Caki2 (cell line): ENCODE measurements at places on chromosomes 7 and 10. TPM values are rescaled to one million over a fixed set of nuclear protein-coding genes. Genes with fewer than 3 reads are reported as not detected.

The COL26A1 gene
- 1.1 and 1.7 TPM in 2 replicates for total RNA-seq

GRCh38 chr10:121698902-121699301 lies 100.7 kb upstream of the FGFR2 start:
- no peak for DNase-seq

DNA sequence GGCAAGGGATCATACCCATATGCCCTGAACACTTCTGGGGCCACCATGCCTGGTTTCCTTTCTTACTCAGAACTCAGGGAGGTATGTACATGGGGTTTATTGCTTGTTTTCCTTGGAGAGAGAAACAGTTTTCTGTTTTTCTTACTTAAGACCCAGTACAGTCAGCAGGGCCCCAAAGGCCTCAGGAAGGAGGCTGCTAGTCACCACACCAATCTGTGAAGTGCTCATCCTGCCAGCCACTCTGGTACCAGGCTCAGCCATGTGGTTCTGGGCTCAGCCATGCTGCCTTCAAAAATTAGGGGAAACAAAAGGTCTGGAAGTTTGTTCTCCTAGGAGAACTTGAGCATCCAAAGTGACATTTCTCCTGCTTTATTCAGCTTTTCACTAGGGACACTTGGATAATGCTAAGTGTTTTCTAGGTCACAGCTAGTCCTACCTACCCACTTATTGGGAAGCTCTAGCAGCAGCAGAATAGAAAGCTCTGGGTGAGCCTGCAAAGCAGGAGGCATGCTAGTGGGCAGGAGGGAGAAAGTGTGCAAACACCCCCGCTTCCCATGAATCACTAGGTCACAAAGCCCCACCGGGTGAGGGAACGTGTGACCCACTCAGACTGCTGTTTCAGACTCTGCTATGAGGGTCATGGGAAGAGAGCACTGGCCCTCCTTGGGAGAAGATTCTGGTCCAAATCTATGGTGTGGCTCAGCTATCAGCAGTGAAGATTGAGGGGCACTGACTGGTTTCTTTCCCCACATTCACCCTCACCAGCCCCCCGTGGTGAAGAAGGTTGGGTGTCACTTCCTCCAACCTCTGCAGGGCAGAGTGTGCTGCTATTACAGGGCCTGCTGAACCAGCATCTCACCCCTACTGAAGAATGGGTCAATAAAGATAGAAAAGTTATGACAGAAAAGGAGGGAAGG lies 23.9 kb downstream of the NUDCD3 start:
- no peak for DNase-seq

The AKR1D1 gene
- total RNA-seq = not detected in 2 replicates

DNA sequence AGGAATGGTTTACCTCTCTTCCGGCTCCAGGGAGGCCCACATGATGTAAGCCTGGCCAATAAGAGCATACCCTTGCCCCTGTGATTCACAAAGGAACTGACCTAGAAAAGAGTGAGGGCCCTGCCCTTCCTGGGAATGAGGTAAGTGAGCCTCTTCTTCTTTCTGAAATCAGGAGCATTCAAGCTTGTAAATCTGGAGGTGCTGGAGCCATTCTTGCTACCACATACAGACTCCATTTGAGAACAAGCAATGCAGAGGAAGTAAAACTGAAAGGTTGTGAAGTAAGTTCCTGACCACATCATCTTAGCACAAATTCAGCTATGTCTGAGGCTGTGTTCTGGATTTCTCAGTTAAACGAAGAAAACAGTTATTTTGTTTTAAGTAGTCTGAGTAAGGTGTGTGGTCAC lies 132.2 kb downstream of the CD36 start:
- DNase-seq = no peak

- DNase-seq = no peak
Measured at GRCh38 chr10:89236226-89236797, 15.3 kb downstream of the LIPA start.

The UPK3B gene
- 0.64 and 2.5 TPM in 2 replicates for total RNA-seq

- no peak for DNase-seq
Measured at GRCh38 chr7:42745357-42746059, 166.4 kb downstream of the C7orf25 start.

The SUGCT gene
- 6.8 and 9.7 TPM in 2 replicates for total RNA-seq

GRCh38 chr10:67665491-67665890 lies 30.5 kb downstream of the CTNNA3 start:
- DNase-seq = no peak

The FXYD4 gene
- not detected in 2 replicates for total RNA-seq

The SKIDA1 gene
- total RNA-seq = 5.0 and 9.0 TPM in 2 replicates

DNA sequence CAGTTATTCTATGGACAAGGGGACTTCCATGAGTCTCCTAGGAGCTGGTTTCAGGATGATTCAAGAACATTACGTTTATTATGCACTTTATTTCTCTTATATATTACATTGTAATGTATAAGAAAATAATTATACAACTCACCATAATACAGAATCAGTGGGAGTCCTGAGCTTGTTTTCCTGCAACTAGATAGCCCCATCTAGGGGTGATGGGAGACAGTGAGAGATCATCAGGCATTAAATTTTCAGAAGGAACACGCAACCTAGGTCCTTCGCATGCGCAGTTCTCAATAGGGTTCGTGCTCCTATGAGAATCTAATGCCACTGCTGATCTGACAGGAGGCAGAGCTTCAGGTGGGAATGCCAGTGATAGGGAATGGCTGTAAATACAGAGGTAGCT lies 137.9 kb downstream of the ANKRD30A start:
- DNase-seq = no peak

The ALOX5 gene
- 2.1 and 4.8 TPM in 2 replicates for total RNA-seq

GRCh38 chr10:128727114-128727513 lies 600.9 kb upstream of the MKI67 start:
- DNase-seq = no peak

GRCh38 chr7:51633006-51633405 lies 316.4 kb upstream of the COBL start:
- DNase-seq = no peak

DNA sequence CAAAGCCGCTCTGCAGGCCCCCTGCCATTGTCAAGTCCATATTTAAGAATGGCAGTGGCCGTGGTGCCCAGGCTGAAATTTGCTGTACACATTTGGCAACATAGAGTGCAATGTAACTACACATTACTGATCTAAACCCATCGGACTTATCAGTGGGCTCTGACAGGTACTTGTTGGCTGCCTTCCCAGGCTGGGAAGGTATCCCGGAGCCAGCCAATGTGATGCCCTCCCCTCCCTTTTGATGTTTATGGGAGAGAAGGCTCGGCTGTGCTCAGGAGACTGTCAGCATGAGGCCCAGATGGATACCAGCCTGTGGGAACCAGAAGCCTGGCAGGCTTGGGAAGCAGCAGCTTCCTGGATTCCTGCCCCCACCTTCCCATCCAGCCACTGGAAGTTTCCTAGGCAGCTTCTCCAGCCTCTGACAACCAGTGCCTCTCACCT lies 146.1 kb upstream of the TCF7L2 start:
- no peak for DNase-seq

GRCh38 chr7:98128346-98128745 lies 21.7 kb downstream of the LMTK2 start:
- no peak for DNase-seq

The BAMBI gene
- total RNA-seq = 19.8 and 26.8 TPM in 2 replicates

DNA sequence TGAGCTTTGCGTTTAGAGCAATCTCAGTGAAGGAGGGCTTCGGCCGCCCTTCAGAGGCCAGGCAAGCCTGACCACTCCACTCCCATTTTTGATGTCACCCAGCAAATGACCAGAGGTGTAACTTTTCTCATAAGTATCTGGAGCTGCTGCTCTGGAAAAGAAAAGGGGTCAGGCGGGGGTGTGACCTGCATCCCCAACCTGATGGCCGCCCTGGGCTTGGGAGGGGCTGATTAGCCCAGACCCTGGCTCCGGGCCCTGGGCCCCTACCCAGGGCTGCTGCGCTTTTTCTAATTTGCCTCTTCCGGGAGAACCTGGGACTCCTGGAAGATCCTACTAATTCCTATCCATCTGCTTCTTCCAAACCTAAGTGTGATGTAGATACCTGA lies 9.6 kb upstream of the EBF3 start:
- DNase-seq = no peak

The COL1A2 gene
- total RNA-seq = 0.09 TPM in 1 of 2 replicates, not detected in the other

The UBTD1 gene
- 13.0 and 23.3 TPM in 2 replicates for total RNA-seq

The TRIM50 gene
- total RNA-seq = not detected in 2 replicates

The INTS15 gene
- total RNA-seq = 11.3 and 19.7 TPM in 2 replicates

GRCh38 chr7:7861211-7861633 lies 107.4 kb upstream of the GLCCI1 start:
- peak; percentile 62 for DNase-seq

The NPFFR1 gene
- total RNA-seq = not detected in 2 replicates

The PROSER2 gene
- 83.5 and 84.9 TPM in 2 replicates for total RNA-seq

The HPSE2 gene
- not detected in 2 replicates for total RNA-seq

The CCDC71L gene
- 9.7 and 24.4 TPM in 2 replicates for total RNA-seq

- DNase-seq = no peak
Measured at GRCh38 chr10:4057725-4058513, 272.9 kb upstream of the KLF6 start.

DNA sequence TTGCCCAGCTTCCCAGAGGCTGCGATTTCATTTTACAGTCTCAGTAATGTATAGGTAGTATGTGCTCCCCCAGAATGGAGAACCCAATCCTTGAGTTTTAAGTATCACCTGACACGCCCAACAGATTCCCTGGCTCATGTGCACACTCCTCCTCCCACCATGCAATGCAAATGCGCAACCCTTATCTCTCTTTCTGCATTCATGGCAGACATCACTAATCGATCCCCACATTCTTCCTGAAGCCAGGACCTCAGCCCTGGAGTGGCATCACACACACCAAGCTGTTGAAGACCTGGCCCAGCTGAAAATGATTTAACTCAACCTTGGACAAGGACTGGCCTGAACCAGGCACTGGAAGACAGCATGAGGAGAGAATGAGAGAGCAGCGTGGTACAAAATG lies 68.4 kb downstream of the ZRANB1 start:
- no peak for DNase-seq
